A172 (cell line): ENCODE measurements at places on chromosomes 5 and 9.

- DNase-seq, result no peak
These were observed 41.3 kb downstream of the CAST start for GRCh38 chr5:96703384-96703920.

DNA sequence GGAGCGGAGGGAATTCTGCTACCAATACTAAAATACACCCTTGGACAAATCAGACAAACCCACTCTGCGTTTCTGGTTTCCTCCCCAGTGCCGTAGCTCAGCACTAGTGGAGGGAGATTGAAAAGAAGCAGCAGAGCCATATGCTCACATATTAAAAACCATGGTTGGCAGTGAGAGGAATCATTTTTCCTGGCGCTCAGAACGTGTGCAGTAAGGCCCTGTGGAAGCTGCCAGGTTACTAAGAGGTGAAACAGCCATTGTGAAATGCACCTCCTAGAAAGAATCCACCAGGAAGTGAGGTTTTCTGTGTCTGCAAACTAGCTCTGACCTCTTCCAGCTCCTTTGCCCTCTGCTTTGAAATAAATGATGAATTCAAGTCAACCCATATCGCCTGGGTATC, 177.2 kb downstream of the ERCC6L2 start:
- DNase-seq, result no peak

DNA sequence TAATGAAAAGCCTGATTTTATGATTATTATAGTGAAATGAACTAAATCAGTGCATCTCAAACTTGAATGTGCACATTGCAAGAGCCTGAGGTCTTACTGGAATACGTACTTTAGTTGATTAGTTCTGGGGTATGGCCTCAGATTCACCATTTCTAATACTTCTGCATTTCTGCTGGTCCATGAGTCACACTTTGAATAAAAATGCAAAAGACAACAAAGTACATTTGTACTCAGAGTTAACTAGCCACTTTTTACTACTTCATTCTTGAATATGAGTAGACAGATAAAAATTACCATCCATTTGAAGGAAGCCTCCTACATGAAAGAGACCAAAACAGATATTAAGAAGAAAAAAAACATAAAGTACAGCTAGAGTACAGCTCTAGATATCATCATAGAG, 27.1 kb upstream of the PRR16 start:
- DNase-seq, result no peak

- no peak for DNase-seq
These were observed 20.1 kb upstream of the SLC36A1 start for GRCh38 chr5:151427258-151427657.

GRCh38 chr5:96863949-96864584, 12.2 kb upstream of the ERAP2 start:
- no peak for DNase-seq

- DNase-seq, result no peak
These were observed 506.2 kb downstream of the SPOCK1 start for GRCh38 chr5:136992796-136993489.

GRCh38 chr9:36120705-36121104, 15.8 kb upstream of the GLIPR2 start:
- DNase-seq, result no peak

DNA sequence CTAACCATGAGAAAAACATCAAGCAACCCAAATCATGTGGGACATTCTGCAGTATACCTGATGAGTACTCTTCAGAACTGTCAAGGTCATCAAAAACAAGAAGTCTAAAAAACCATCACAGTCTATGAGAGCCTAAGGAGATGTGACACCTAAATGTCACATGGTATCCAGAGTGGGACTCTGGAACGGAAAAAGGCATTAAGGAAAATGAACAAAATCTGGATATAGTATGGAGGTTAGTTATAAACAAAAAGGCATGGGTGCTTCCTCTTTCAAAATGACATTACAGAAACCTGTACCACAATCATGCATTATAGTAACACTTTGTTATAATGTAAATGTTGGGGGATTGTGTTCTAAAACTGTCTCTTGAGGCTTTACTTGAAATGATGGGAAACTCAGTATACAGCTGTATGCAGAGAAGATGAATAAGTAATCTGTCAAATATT, 47.4 kb downstream of the PRKACG start:
- DNase-seq, result no peak

GRCh38 chr5:34480810-34481528, 175.2 kb upstream of the RAI14 start:
- DNase-seq, result no peak

DNA sequence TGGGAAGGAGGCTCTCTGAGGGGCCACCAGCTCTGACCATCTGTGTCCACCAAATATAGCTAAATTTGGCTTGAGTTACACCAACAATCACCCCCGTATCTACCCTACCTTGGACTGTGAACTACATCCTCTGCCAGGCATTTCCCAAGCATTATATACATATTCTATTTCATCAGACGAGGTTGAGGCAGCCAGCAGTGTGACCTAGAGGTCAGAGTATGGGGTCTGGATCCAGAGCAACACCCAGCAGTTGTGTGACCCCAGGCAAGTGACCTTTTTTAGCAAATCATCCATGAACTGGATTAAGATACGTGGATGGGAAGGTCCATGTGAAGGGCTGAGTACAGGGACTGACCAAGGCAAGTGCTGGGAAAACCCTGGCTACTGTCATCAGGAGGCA, 180.6 kb downstream of the HSPA4 start:
- no peak for DNase-seq

DNA sequence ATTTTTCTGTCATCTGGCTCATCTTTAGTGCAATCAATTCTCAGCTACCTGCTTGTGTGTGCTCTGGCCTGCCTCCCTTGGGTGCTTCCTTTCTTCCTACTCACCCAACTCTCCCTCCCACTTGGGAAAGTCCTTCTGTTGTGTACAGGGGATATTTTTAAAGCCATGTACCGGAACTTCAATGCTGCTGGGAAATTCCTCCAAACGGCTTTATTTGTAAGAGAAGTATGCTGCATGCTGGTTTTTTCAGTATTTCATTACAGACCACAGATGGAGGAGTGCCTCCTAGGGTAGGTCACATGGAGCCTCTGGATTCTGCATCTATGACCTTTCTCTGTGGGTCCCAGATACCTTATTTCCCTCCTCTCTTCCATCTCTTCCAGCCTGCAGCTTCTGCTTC, 5.4 kb upstream of the HMHB1 start:
- no peak for DNase-seq

- no peak for DNase-seq
These were observed 91.3 kb downstream of the MAT2B start for GRCh38 chr5:163596608-163597315.

DNA sequence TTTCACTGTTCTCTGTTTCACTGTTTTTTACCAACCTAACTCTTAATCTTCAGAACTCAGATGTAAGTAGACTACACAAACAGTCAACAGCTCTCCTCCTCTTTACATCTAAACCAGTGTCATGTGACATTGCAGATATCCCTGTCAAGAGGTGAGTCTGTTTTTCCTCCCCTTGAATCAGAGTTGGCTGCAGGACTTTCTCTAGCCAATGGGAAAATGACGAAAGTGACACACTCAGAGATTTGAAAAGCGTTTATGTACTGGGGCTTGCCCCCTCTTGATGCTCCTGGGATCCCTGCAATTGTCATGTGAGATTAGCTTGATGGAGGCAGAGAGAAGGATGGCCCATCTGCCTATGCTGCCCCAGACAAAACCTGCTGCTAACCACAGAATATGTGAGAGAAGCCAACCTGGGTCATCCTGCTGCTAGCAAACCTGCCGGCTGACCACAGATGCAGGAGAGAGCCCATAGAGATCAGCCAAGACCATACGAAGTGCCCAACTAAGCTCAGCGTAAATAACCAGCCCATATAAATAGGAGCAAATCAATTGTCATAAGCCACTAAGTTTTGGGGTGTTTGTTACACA, 111.1 kb downstream of the ASTN2 start:
- no peak for DNase-seq
